ENCODE measurements at places on chromosomes 12 and 14.

DNA sequence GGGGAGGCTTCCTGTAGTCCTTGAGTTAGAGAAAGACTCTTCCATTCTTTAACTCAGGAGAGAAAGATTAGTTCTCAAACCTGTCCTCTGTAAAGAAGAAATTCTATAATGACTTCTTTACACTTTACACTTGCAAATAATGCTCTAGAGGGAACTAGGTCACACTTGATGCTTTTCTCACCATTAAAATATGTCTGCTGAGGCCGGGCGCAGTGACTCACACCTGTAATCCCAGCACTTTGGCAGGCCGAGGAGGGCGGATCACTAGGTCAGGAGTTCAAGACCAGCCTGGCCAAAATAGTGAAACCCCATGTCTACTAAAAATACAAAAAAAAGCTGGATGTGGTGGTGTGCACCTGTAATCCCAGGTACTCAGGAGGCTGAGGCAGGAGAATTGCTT, 6.3 kb downstream of the NTN4 start:
- no peak for DNase-seq

DNA sequence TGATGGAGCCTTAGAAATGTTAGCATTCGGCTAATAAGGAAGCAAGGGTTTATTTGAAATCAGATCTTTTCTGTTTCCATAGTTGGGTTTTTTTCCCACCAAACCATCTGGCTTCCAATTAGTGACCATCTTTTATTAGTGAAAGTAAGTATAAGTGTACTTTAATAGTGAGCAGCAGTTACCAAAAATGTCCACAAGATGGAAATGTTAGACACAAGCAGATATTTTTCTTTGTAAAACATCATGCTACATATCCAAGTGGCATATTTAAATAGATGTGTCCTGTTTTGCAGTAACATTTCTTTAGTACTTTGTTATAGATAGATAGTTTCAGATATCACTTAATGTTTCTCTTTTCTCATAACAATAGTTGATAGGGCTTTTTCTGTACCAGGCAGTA, 28.8 kb downstream of the YEATS4 start:
- no peak for DNase-seq

DNA sequence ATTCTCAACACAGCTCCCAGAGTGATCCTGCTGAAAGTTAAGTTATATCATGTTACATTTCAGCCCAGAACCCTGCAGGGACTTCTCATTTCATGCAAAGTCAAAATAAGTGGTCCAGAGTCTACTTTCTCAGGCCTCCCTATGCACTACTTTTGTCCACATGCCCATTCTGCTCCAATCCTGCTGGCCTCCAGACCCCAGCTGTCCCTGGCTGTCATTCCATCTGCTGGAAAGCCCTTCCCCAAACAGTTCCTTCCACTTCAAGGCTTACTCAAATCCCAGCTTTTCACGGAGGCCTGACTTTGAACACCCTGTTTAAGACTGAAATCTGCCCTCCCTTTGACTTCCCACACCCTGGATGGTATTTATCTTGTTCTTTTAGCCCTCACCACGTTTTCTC, 109.8 kb upstream of the DNM1L start:
- DNase-seq, result no peak

GRCh38 chr14:56858422-56858821, 48.1 kb upstream of the OTX2 start:
- no peak for DNase-seq

DNA sequence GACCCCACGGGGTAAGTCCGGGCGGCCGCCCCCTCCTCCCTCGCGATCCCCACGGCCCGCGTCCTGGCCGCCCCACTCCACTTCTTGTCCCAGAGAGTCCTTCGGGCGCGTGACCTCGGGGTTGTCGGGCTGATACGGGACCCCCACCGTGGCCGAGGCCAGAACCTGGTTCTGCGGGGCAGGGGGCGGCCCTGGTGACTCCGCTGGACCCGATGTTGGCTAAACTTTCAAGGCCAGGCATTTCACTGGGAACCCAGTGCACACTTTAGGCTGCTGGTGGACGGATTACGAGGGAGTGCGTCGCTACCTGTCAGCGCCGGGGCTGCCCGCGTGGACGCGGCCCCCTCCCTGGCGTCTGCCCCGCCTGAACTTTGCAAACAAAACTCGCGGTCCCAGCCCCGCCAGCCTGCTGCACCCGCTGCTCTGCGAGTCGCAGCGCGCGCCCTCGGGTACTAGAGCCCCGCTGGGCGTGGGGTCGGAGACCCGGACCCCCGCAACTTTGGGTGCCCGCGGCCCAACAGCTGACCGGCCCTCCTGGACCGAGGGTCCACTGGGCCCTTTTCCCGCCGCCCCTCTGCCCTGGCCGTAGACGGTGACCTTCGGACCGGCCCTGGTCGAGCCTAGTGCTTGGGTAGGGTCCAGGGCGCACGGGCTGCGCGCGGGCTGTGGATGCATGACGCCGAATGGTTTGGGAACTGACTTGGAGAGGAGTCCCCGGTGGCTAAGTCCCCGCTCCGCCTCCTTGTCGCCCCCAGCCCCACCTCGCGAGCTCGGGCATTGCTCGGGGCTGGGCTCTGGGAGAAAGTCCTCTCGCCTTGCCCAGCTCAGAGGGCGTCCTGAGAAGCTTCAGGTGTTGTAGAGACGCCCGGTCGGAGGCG, 624 bp downstream of the RIN3 start:
- no peak for DNase-seq

GRCh38 chr12:6276956-6277620, 33.4 kb upstream of the PLEKHG6 start:
- no peak for DNase-seq

GRCh38 chr12:79452906-79453305, 237.9 kb downstream of the PAWR start:
- no peak for DNase-seq

DNA sequence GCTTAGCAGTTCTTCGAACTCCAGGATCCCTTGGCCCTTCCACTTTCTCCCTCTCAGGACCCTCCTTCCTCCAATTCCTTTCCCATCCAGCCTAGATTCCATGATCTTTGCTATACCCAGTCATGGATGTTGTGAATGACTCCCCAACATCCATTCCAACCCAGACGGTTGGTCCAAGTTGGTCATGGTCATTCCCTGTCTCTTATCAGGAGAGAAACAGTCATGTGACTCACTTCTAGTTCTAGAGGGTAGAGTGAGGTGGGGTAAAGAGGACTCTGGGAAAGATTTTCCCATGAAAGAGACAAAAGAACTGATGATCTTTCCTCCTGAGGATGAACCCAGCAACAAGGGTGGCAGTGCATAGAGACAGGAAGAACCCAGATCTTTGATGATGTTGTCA, 9.2 kb upstream of the P2RX7 start:
- DNase-seq, result no peak

DNA sequence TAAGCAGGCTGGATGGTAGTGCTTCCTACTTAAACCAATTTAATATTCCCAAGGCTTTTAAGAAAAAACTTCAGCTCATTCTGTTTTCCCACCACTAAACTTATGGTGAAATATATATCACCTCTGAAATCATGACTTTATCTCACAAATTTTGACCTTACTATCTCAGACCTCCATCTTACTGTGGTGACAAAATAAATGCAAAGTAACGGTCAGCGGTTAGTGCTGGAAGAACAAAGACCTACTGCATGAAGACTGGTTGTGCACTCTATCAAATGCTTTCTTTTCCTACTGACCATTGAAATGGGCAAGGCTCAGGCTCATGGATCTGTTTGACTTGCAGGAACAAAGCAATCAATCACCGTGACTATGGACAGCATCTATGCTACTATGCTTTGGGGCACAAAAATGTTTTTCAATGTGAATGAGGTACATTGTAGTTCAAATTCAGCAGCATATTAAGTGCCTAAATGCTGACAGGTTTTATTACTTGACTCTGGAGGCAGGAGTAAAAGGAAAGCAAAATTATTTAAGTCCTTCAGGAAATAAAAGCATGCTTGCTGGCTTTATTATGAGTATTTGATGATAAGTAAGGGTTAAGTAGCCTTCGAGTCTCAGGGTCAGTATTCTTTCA, 43.1 kb upstream of the GTF2A1 start:
- no peak for DNase-seq

DNA sequence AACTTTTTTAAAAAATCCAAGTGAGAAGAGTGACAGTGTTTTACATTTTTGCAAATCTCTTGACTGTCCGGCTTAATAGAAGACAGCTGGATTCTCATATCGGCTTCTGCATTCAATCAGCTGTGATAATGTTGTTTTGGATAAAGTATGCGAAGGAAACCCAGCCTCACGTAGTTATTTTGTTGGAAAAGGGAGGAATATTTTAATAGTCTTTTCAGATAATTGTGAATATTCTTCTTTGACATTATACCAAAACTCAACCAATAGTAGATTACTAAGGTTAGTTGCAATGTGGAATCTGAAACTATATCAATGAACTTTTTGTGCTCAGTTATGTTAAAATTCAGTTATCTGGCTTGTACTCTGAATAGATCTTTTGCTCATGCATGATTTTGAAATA, 276.5 kb downstream of the ZFP36L1 start:
- no peak for DNase-seq

DNA sequence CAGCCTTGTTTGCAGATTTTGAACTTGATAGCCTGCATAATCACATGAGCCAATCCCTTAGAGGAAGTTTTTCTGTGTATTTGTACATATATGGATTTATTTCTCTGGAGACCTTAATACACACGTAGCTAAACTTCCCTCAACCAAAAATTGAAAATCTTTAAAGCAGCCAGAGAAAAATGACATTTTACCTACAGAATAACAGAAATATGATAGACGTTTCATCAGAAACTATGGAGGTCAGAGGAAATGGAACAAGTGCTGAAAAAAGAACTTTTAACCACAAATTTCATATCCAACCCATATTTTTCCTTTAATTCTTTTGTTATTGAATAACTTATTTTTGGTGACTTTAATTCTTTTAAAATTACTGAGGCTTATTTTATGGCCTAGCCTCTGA, 177.7 kb downstream of the CCDC91 start:
- DNase-seq, result no peak

DNA sequence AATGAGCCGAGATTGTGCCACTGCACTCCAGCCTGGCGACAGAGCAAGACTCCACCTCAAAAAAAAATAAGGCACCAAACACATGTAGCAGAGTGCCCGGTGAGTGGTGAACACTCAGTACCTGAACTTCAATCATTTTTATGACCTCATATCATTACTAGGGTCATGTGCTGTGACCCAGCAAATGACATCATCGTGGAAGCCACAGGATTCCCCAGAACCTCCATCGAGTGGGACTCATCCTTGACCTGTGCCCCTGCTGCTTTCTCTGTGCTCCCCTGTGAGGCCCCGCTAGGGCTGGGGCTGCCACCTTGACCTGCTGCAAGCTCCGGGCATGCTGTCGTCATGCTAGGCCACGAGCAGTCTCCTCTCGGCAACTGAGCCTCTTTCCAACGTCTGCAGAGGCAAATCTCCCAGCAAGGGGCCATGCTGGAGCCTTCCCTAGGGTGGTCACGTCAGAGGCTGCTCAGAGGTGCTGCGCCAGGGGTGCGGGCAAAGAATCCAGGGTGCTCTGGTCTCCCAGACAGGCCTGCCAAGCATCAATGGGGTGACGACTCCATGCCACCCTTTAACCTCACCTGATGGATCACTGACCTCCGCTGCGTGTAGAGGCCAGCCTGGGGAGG, 18.5 kb downstream of the GLTP start:
- DNase-seq, result no peak

- DNase-seq, result no peak
Measured at GRCh38 chr12:102669056-102669455, 188.7 kb upstream of the IGF1 start.

DNA sequence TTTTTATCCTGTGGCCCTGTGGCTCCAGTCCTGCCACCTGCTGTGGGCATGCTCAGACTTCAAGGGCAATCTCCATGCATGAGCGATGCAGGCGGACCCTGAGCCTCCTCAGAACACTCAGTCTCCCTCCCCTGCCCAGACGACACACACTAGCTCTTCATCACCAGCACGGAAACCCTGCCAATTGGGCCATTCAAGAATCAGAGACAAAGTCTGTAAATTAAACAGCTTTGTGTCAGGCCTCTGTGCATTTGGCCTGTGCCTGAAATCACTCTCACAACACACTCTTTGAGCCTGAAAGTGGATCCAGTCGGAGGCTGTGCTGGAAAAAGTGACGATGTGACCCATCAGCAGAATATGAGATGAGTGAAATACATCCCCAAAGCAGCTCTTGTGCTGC, 12.5 kb downstream of the POU6F1 start:
- no peak for DNase-seq

Data from CD4-positive, alpha-beta memory T cell (primary cell).